ENCODE measurements at places on chromosomes 2 and 18.

- DNase-seq: no peak
Measured at GRCh38 chr2:186639939-186640338, 50.1 kb downstream of the ITGAV start.

GRCh38 chr2:35099342-35099741 lies 1256.2 kb upstream of the CRIM1 start:
- no peak for DNase-seq

DNA sequence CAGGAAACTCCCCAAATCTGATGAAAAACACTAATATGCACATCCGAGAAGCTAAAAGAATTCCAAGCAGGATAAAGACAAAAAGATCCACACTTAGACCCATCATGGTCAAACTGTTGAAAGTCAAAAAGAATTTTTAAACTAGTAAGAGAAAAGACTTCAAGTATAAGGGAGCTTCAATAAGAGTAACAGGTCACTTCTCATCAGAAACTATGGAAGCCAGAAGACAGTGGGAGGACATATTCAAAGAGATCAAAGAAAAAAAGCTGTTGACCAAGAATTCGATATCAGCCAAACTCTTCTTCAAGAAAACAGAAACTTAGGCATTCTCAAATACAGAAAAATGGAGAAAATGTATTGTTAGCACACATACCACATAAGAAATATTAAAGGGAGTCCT lies 50.4 kb downstream of the ZC3H8 start:
- DNase-seq: no peak

- DNase-seq: no peak
Measured at GRCh38 chr18:13811993-13812392, 12.0 kb upstream of the MC5R start.

- no peak for DNase-seq
Measured at GRCh38 chr2:71562518-71562917, 109.2 kb downstream of the DYSF start.

DNA sequence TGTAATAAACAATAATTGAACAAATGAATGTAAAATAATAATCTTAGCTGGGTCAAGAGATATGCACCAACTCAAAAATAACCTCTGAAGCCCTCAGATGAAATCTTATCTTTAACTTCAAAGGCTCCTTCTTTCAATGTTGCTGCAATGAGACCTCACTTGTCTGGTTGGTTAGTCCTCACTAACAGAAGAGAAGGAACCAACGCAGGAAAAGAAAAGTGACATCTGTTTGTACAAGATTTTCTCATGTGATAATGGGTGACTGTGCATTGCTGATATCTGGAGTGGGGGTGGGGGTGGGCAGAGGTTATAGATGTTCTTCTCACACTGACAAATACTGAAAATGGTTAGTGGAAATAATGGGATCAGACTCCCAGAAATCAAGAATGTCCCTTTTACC lies 2.6 kb downstream of the SCN7A start:
- DNase-seq: no peak

DNA sequence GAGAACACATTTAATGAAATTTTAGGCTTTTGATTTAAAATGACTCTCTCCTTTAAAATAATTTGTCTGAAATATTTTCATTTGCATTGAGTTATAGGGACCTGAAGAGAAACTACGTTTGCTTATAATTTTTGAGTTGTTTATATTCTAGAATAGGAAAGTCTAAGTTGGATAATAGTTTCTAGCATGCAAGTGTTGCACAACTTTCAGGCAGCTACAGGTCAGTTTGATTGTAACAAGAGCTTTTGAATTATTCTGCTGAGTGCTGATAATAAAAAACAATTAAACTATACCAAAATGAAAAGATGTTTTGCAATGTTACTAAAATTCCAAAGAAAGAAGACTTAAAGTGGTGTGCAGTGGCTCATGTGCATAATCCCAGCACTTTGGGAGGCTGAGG lies 71.0 kb downstream of the PDE1A start:
- no peak for DNase-seq

DNA sequence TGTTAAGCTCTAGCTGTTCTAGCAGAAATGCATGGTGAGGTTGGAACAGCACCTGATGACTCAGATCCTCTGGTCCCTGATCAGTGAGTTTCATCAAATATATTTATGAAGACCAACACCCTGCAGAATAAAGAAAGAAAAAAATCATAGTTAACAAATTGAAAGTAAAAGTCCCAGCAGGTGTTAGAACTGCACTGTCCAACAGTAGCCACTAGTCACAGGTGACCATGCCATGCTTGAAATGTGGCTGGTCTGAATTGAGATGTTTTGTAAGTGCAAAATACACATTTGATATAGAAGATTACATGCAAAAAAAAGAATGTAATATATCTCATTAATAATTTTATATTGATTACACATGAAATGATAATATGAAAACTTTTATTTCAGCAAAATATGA lies 1010.7 kb upstream of the ZEB2 start:
- no peak for DNase-seq

Measured in activated CD4-positive, alpha-beta T cell treated with anti-CD3 and anti-CD28 coated beads for 4 hours (primary cell).